ENCODE measurements at places on chromosomes 7 and 10. TPM values are rescaled to one million over a fixed set of nuclear protein-coding genes. Genes with fewer than 3 reads are reported as not detected.

The SH2D4B gene
- not detected for total RNA-seq

The CD36 gene
- total RNA-seq: not detected

The FAM13C gene
- total RNA-seq: 0.21 TPM

The NACAD gene
- total RNA-seq: 4.9 TPM

The CCL26 gene
- total RNA-seq: not detected

The LMOD2 gene
- total RNA-seq: not detected

The GHRHR gene
- not detected for total RNA-seq

The HIPK2 gene
- 50.5 TPM for total RNA-seq

All from kidney epithelial cell (primary cell).